Activated CD8-positive, alpha-beta T cell treated with anti-CD3 and anti-CD28 coated beads for 36 hours (primary cell): ENCODE measurements at places on chromosomes 4 and X. TPM values are rescaled to one million over a fixed set of nuclear protein-coding genes. Genes with fewer than 3 reads are reported as not detected.
A peak's percentile ranks its signal among the peaks of the same experiment; 100 is the strongest.

Gene CENPI
- total RNA-seq, result 19.4 TPM

Gene DCHS2
- not detected for total RNA-seq

Gene LUZP4
- not detected for total RNA-seq

Gene FREM3
- not detected for total RNA-seq

Gene RENBP
- 14.3 TPM for total RNA-seq

Gene JCHAIN
- not detected for total RNA-seq

Gene KLKB1
- total RNA-seq, result not detected

Gene F9
- total RNA-seq, result not detected

Gene REELD1
- 0.11 TPM for total RNA-seq

GRCh38 chr4:61374447-61374891, 174.3 kb downstream of the ADGRL3 start:
- no peak overlapping the region for H3K27ac ChIP-seq
- no peaks in the 10 kb centered on the region for H3K4me1 ChIP-seq
- no peak for DNase-seq

GRCh38 chrX:148574237-148574973, 74.0 kb downstream of the AFF2 start:
- H3K4me3 ChIP-seq, result no peak overlapping the region
- H3K27ac ChIP-seq, result no peak overlapping the region
- no peaks in the 10 kb centered on the region for H3K27me3 ChIP-seq
- no peak for DNase-seq

DNA sequence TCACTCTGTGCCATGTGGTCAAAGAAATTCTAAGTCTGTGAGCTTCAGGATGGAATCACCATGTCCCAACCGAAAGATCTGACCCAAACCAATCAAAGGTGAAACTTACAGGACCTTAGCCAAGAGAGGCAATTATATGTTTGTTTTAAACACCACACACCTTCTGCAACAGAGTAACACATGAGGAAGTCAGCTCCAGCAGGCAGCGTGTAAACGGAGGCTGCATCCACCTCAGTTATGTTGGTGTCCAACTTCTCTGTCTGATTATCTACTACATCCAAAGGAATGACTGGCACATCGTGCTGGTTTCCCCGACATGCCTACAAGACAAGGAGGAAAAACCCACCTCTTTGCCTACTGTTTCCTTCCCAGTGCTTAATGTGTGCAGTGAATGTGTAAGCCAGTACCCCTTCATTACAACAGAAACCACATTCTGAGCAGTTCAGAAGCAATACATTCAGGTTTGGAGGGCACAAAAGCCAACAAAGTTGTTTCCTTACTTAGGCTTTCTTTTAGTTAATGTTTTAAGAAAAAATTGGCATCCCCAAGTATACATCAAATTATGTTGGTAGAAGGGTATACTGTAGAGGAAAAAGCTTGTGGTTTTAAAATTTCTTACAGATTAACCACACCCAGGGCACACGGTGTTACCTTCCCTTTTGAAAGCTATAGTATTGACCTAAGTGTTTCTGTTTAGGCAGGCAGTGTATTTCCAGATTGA, 12.4 kb downstream of the CASP6 start:
- peak; percentile 23 for DNase-seq
- peaks cover 56% of the 10 kb centered on the region for H3K36me3 ChIP-seq
- no peaks in the 10 kb centered on the region for H3K27me3 ChIP-seq
- peak overlapping the region; percentile 78 for H3K27ac ChIP-seq

- no peak overlapping the region for H3K27ac ChIP-seq
- no peak overlapping the region for H3K4me3 ChIP-seq
- peaks cover 8% of the 10 kb centered on the region for H3K4me1 ChIP-seq
- DNase-seq, result no peak
- no peaks in the 10 kb centered on the region for H3K27me3 ChIP-seq
Measured at GRCh38 chr4:142721187-142721586, 124.9 kb downstream of the INPP4B start.

DNA sequence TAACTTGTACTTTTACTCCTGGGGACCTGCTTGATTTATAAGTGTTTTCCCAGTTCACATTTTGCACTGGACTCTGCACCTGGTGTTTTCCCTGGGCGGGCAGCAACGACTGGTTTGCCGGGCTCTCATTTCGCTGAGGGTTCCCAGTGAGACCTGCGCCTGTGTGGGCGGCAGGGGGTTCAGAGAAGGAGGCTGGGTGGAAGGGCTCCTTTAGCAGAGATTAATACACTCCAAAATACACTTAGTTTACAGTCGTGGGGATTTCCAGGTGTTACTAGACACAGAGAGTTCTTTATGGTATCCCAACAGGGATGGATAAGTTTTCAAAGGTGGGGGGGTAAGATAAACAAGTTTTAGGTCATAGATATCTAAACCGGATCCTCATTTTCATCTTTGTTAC, 53.0 kb upstream of the SHISA3 start:
- H3K4me1 ChIP-seq, result no peaks in the 10 kb centered on the region
- DNase-seq, result no peak
- peaks cover 1% of the 10 kb centered on the region for H3K27me3 ChIP-seq
- no peaks in the 10 kb centered on the region for H3K36me3 ChIP-seq
- no peak overlapping the region for H3K27ac ChIP-seq

DNA sequence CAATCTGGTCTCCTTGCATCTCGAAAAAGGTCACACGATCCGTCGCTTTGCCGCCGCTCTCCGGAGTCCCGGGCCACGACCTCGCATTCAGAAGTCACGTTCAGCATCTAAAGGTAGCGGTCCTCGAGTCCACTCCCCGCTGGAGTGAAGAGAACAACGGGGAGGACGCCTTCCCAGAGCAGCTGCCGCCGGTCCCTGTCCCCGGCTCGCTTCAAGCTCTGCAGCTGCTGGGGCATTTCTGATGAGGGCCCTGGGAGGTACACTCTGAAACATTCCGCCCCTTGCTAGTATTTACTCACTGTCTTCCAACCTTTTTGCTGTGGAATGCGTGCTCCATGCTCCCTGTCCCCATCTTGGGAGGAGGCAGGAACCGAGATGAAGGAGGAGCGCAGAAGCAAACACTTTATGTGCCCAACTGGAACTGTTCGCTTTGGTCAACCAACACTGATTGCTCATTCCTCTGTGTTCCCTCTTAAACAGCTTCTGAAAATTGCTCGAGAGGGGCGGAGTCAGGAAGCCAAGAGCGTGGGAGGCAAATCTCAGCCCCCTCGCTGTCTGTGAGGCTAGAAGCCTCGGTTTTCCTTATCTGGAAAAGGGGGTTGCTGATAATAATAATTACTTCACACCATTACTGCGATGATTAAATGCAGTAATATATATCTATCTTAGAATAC, 6.4 kb upstream of the VAMP7 start:
- DNase-seq, result no peak
- H3K4me3 ChIP-seq, result peak overlapping the region; percentile 40
- no peak overlapping the region for H3K27ac ChIP-seq
- H3K27me3 ChIP-seq, result peaks cover 17% of the 10 kb centered on the region
- no peaks in the 10 kb centered on the region for H3K36me3 ChIP-seq

DNA sequence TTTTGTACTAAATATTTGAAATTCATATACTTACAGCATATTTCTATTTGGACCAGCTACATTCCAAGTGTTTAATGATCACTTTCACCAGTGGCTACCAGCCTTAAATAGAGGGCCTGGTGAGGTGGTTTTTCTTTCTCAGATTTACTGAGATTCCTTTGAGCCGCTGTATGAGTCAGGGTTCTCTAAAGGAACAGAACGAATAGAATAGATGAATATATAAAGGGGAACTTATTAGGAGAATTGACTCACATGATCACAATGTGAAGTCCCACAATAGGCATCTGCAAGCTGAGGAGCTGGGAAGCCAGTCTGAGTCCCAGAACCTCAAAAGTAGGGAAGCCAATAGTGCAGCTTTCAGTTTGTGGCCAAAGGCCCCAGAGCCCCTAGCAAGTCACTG, 146.2 kb upstream of the TLL1 start:
- H3K36me3 ChIP-seq, result no peaks in the 10 kb centered on the region
- H3K27me3 ChIP-seq, result no peaks in the 10 kb centered on the region
- no peak overlapping the region for H3K27ac ChIP-seq

GRCh38 chr4:69126024-69126423, 29.8 kb downstream of the UGT2B7 start:
- H3K4me1 ChIP-seq, result no peaks in the 10 kb centered on the region
- H3K4me3 ChIP-seq, result no peak overlapping the region
- H3K27me3 ChIP-seq, result no peaks in the 10 kb centered on the region
- DNase-seq, result no peak
- no peak overlapping the region for H3K27ac ChIP-seq
- H3K36me3 ChIP-seq, result no peaks in the 10 kb centered on the region

GRCh38 chrX:148282504-148282903, 217.9 kb upstream of the AFF2 start:
- peak overlapping the region; percentile 92 for H3K27ac ChIP-seq
- H3K36me3 ChIP-seq, result no peaks in the 10 kb centered on the region
- H3K4me3 ChIP-seq, result no peak overlapping the region
- H3K4me1 ChIP-seq, result peaks cover 31% of the 10 kb centered on the region
- no peak for DNase-seq
